ENCODE measurements at places on chromosomes 2 and 18.

DNA sequence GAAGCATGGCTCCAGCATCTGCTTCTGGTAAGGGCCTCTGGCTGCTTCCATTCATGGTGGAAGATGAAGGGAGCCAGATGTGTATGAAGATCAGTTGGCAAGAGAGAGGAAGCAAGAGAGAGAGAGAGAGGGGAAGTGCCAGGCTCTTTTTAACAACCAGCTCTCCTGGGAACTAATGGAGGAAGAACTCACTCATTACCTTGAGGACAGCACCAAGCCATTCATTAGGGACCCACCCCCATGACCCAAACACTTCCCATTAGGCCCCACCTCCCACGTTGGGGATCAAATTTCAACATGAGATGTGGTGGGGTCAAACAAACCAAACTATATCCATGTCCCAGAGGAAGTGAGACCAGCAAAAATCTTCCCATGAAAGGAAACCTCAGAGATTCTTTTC lies 124.8 kb upstream of the SIX2 start:
- DNase-seq, result no peak

DNA sequence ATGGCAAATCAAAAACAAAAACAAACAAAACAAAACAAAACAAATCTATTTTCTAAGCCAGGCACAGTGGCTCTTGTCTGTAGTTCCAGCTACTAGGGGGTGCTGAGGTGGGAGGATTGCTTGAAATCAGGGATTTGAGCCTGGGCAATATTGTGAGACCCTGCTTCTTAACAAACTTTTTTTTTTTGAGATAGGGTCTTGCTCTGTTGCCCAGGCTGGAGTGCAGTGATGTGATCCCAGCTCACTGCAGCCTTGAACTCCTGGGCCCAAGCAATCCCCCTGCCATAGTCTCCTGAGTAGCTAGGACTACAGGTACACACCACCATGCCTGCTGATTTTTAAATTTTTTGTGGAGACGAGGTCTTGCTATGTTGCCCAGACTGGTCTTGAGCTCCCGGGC lies 6.2 kb downstream of the HPCAL1 start:
- no peak for DNase-seq

GRCh38 chr2:98444436-98445176 lies at the start of gene INPP4A:
Gene INPP4A (plus strand): TSS chr2:98444858. CDS start chr2:98520049, 75,191 bp downstream.
- peak; percentile 43 for DNase-seq

- DNase-seq, result peak; percentile 70
Measured at GRCh38 chr2:160372585-160372984, 121.0 kb downstream of the RBMS1 start.

- DNase-seq, result no peak
Measured at GRCh38 chr2:120241684-120242083, 11.0 kb upstream of the RALB start.

DNA sequence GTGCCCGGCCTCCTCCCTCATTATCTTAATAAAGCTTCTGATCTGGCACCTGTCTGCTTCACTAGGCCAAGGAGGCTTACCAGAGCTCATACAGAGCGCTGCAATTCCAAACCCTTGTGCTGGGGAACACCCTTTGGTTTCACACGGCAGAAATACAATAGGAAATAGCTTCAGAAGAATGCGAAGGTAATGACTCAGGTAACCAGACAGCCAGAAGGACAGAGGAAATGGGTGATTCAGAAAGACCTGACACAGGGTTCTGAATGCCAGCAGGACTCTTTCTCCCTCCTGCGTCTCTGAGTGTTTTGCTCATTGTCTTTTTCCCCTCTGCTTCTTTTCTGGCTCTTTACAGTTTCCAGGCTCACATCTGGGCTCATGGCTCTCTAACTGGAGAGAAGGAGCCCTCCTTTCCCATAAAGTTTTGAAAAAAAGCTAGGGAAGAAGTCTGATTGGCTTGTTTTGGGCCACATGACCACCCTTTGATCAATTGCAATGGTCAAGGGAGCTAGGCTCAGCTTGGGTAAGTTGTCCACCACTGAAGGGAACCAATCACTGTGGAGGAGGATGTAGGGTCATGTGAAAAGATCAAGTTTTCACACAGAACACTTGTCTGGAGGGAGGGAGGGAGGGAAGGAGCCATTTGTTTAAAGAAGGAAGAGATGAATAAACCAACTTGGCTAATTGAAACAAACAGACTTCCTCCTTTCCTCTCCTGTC lies 90.5 kb upstream of the UPP2 start:
- no peak for DNase-seq
